Ecto neural progenitor cell (in vitro differentiated cells): ENCODE measurements at places on chromosomes 16 and 17.
A peak's percentile ranks its signal among the peaks of the same experiment; 100 is the strongest.

- no peak for DNase-seq
Observed at GRCh38 chr16:62545039-62545438, 508.8 kb upstream of the CDH8 start.

DNA sequence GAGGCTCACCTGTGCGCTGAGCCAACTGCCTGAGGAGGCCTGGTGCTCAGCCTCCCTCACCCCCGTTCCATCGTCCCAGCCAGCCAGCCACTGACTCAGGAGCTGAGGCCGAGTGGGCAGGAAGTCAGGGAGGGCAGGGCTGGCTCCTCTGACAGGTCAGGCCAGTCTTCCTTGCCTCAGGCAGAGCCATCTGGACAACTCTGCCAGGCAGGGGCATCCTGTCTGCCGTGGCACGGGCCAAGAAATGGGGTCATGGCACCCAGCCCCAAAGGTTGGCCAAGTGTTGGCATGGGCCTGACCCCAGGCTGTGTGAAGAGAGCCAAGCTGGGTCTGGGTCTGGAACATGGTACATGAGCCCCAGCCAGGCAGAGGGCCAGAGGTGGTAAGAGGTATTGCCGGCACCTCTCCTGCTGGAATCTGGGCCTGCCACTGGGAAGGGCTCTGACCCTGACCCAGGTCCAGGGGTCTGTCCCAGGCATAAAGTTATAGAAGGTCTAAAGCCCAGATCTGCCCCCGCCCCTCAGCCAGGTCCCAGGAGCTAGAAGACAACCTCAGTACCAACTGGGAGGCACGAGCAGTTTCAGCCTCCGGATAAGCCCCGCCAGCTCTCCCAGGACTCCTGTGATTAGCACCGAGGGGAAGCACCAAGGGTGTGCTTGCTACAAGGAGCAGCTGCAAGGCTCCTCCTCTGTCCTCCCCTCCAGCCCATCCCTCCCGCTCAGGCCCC is 2.5 kb upstream of the VASN start:
- DNase-seq: no peak

- no peak for DNase-seq
Observed at GRCh38 chr16:69709456-69710084, 16.8 kb downstream of the NQO1 start.

DNA sequence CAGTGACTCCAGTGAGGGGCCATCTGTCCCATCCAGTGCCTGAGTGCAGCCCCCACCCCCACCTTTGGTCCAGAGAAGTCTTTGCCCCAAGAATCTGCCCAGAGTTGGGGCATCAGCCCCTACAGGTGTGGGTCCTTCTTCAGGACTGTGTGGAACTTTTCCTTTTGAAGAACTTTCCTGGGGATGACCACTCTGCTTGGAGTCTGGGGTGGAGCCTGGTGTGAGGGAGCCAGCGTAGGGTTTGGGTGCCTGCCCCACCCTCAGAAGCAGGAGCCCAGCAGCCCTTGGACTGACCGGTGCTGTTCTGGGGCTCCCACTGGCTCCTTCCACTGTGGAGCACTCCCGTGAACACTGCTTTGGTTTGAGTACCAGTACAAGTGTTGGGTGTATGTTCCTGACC is 19.3 kb downstream of the MPRIP start:
- DNase-seq: no peak

DNA sequence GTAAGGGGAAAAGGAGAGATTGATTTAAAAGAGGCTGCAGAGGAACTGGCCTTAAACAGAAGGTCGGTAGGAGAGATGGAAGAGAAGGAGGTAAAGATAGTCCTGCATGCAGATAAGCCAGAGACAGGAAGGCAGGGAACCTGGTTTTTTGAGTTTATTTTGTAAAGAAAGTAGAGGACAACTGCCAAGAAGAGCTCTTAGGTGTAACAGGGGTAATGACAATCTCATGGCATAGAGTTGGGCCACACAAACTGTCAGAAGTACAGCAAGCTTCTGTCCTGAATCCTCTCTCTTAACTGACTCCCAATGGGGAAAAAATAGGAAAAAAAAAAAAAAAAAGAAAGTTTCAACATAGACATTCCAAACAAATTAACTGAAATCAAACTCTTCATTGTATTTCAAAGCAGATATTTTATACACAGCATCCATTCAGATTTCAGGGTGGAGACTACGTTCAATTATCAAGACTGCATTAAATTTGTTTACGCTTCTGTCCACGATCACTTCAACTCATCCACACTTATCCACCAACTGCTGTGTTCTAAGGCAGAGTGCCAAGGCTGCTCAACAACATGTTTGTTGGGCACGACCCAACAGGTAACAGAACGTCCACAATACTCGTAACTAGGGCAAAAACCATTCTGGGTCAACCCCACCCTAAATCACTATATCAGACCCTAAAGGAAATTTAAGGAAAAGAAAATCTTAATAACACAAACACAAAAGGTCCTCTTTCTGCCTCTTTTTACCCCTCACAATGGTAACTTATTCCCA is 34.9 kb downstream of the USP31 start:
- DNase-seq: no peak

- no peak for DNase-seq
Observed at GRCh38 chr16:56888806-56889205, 23.8 kb downstream of the SLC12A3 start.

- DNase-seq: no peak
Observed at GRCh38 chr16:26961459-26961858, 105.3 kb upstream of the C16orf82 start.

DNA sequence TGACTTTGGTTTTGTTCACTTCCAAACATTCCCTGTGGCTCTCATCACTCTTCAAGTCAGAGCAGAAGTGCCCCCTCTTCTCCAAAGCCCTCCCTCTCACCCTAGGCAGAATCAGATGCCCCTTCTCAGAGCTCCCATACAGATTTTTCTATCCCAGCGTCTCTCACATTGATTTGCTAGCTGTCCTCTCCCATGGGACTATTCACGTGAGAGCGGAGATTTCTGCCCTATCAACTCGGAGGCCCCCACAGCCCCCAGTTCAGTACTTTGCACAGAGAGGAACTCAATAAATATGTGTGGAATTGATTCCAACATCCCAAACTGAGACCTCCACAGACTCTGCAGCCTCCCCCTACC is 182.6 kb downstream of the C16orf78 start:
- no peak for DNase-seq

- DNase-seq: no peak
Observed at GRCh38 chr17:31647661-31648060, 211.4 kb downstream of the COPRS start.

DNA sequence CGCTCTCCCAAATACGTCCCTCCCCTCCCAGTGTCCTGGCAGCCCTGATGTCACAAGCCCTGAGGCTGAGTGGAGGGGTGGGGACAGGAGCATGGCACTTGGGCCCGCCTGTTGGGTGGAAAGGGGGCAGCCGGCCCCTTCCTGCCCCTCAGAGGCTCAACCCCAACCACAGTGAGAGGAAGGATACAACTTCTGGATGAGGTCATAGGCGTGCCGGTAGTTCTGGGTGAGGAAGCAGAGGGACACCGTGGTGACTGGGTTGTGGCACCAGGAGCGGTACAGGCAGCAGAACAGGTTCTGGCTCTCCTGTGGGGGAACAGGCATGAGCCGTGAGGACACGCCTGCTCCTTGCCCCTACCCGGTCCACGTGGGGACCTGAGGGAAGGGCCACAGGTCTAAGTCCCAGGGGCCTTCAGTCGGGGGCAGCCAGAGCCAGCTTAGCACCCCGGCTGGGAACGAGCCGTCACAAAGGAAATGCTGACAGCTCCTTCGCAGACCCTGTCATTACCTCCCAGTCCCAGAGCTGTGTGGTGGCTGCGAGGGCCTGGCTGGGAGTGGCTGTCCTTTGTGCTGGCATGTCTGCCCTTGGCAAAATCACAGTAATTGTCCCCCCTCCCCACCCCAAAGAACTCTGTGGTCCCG is 11.2 kb upstream of the MTSS2 start:
- no peak for DNase-seq

GRCh38 chr16:18936727-18937340 is 10.6 kb upstream of the SMG1 start:
- DNase-seq: no peak

- DNase-seq: no peak
Observed at GRCh38 chr17:16926571-16927451, 45.1 kb downstream of the TNFRSF13B start.

- DNase-seq: no peak
Observed at GRCh38 chr17:80018917-80019651, 16.6 kb downstream of the TBC1D16 start.

GRCh38 chr16:6644916-6645315 is 687.7 kb upstream of the RBFOX1 start:
- no peak for DNase-seq

DNA sequence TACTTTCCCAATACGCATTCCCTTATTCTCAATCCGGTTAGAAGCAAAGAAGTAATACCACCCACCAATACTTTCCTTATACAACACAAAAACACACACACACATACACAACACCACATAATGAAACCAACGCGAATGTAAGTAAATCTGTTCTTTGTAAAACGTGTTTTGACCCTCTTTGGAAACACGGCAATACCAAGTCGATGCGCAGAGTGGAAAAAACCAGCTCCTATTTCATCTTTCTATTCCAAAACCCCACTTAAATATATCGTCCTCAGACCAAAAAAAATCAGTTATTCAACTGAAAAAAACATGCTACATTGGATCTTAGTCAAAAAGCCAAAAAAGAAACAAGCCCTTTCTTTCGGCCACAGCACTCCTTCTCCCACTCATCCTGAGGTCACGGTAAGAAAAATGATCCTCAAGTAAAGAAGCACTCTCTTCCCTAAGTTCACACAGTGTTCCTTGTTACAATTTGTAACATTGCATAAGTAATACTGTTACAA is 31.0 kb upstream of the ARL4D start:
- peak; percentile 67 for DNase-seq

- no peak for DNase-seq
Observed at GRCh38 chr16:78504401-78504851, 405.0 kb downstream of the WWOX start.
